Left lung (tissue), 14 donors: ENCODE measurements at places on chromosomes 13 and 19. TPM values are rescaled to one million over a fixed set of nuclear protein-coding genes. Genes with fewer than 3 reads are reported as not detected.

- DNase-seq, result no peak
These were observed 8.7 kb downstream of the MARCHF2 start for GRCh38 chr19:8421484-8422461.

- no peak for DNase-seq
These were observed 18.1 kb downstream of the AKT2 start for GRCh38 chr19:40266912-40267600.

- DNase-seq, result peak; percentile 87
These were observed 1.5 kb downstream of the KMT5C start for GRCh38 chr19:55341171-55341588.

DNA sequence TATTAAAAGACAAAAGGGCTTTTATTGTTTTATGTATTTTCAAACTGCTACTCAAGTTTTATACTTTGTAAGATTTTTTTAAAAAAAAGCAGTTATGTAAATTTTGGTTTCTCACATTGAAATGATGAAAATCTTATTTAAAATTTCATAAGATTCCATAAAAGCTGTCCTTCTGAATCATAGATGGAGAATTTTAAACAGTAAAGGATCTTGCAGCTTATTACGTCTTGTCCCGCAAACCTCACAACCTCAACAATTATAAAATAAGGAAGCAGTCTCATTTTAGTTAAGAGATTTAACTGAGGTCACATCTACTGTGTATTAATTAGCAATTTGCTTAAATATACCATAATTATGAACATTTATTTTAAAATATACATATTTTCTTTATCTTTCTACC is 581.0 kb upstream of the SPRY2 start:
- no peak for DNase-seq

The SH2D3A gene
- 24.2 TPM for total RNA-seq
